ENCODE measurements at places on chromosomes 16 and 17.

DNA sequence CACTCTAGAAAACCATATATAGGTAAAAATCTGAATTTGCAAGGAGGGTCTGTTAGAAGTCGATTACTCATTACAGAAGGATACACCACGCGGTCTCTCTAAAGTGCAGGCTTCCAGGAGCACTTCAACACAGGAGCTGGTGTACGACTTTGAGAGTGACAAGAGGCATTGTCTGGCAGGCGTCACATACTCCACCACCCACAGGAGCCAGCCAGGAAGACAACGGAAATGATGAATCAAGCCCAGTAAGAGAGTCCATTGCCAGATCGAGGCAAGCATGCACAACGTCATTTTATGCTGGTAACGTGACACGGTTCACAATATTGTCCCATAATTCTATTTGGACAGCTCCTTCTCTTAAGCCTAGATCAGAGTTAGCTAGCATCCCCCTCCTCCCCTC is 15.0 kb upstream of the CACNG4 start:
- no peak for DNase-seq

DNA sequence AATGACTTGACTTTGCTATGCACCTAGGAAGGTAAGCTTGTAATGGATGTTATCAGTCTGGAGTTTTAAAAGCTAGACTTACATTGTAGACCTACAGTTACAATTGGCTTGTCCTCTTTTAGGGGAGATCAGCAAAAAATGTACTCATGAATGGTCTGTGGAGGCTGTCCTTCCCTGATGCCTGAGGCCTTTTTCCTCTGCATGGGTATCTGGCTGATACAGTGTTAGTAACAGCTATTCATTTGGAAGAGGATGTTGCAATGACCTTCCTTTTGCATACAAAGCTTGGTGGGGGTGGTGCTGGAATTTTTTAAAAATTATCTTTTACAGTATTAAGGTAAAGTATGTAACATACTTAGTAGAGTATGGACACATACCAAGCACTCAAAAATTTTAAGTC is 525.5 kb downstream of the KIF2B start:
- no peak for DNase-seq

DNA sequence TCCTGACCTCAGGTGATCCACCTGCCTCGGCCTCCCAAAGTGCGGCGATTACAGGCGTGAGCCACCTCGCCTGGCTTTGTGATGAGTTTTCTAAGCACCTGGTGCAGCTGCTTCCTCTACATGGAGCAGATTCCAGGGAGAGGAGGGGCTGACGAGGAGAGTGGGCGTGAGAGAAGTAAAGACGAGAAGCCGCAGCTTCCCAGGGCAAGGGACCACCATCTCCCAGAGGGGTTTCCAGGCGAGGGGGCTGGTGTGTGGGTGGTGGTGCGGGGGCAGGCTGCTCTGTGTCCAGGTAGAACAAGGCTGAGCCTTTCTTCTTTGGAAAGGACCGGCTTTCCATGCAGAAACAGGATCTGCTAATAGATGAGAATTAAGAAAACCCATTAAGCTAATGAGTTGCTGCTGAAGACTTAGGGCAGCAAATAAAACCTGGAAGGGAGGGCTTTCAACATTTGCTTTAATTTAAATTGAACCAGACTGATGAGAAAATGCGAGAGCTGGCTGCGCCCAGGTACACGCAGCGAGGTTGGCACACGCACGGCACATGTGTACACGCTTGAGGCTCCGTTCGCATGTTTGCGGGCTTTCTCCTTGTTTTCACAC is 236.7 kb downstream of the RBFOX3 start:
- DNase-seq = no peak

GRCh38 chr16:4667203-4667963 is 26.0 kb upstream of the NUDT16L1 start:
- DNase-seq = no peak

DNA sequence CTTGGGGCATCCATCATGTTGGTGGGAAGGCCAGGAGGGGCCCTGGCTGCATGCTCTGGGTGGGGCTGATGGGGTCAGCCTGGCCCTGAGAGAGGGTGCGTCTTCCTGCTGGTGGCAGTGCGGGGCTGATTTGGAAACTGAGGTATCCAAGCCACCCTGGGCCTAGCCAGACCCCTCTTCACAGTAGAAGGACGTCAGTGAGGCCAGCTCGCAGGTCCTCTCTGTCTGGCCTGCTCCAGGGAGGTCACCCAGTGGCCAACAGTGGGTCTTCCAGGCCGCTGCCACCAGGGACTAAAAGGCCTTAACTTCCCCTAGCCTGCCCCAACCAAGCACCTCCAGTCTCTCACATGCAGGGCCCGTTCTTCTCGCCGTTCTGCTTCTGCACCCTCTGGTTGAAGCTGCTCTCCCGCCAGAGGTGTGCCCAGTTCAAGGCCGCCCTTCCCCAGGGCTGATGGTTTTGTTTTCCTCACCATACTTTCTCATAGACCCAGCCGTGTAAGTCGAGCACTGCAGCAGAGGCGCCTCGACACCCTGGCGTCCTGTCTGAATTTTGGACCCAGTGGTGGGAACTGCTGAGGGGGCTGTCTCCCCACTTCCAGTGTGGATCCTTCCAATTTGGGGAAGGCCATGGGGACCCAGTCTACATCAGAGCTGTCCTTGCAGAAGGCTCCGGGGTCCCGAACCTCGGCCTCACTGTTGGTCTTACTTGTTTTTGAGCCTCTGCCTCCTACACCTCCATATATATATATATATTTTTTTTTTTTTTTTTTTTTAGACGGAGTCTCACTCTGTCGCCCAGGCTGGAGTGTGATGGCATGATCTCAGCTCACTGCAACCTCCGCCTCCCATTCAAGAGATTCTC is 42.9 kb upstream of the CDC42EP4 start:
- DNase-seq = no peak

GRCh38 chr17:82399041-82399441 is 19.1 kb upstream of the HEXD start:
- no peak for DNase-seq

DNA sequence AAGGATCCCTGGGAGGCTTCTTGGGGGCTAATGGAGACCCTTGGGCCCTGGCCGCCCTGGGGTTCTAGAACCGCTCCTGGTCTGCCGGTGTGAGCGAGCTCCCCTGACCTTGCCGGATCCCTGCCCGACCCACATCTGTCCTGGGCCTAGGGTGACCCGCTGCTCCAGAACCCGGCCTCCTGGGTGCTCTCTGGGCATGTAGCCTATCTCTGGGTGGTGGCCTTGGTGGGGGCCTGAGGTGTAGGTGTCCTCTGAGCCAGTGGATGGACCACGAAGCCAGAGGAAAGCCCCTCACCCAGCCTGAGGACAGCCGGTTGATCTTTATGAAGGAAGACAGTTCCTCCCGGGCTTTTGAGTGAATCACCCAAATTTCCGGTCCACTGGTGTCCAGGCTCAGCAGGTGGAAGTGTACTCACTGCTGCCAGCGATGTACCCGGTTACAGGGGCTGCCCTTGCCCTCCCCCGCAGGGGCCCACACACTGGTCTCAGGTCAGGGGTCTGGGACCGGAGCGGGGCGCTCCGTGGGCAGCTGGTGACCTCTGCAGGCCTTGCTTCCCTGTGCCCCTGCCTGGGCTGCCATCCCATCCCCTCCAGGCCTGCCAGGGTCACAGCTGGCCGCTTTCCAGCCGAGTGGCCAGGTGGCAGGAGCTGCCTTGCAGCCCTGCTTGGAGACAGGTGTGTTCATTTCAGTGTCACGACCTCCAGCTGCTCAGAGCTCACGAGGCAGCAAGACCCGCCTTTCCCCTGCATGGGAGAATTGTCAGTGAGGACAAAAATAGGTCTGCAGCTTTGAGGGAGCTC is 10.5 kb upstream of the GSE1 start:
- DNase-seq = no peak

GRCh38 chr17:29240968-29241963 is 5.4 kb upstream of the CRYBA1 start:
- no peak for DNase-seq

DNA sequence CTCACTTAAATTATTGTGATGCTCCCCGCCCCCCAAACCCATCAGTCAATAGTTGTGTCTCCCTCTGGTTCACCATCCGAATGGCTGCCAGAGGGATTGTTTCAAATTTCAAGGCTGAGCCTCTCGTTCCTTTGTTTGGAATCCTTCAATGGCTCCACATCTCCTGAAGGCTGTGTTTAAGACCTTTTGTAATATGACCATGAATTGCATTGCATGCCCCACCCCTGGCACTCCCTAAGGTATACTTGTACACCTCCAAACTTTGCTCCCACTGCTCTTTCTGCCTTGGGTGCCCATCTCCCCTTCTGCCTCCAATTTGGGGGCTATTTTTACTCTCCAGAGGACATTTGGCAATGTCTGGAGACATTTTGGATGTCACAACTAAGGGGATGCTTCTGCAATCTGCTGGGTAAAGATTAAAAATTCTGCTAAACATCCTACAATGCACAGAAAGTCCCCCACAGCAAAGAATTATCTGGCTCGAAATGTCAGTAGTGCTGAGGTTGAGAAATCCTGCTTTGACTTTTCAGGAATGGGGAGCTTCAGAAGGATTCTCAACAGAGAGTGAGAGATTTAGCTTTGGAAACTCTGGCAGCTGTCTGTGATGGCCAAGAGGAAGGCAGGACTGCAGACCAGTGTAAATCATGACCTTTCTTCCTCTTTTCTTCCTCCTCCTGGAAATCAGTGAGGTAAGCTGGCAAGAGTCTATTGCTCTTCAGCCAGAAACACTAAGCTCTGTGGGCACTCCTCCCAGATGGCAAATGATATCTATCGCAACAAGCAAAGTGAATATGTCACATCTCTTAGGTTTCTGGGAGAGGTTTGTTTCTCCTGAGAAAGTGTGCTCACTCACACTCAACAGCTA is 8.7 kb upstream of the IL4R start:
- no peak for DNase-seq

- DNase-seq = no peak
Measured at GRCh38 chr16:81136390-81137335, 40.5 kb upstream of the GCSH start.

GRCh38 chr17:83098241-83099085 is 19.1 kb downstream of the METRNL start:
- DNase-seq = no peak

DNA sequence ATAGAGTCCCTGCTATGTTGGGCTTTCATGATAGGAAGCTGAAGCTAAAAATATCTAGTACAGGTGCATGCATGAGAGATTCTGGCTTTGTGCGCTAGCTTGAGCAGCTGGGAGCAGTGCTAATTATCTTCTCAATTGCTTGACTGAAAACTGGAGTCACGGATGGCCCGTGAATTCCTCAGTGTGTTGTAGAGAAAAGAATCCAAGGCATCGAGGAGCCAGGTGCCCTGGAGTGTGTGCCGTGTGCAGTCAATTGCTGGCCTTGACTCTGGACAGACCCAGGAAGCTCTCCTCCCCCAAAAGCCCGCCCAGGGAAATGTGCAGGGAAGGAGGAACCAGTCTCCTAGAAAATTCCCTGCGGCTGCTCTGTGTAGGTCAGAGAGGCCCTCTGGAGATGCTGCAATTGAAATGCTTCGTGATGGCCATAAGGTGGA is 14.2 kb downstream of the LGALS3BP start:
- DNase-seq = no peak

DNA sequence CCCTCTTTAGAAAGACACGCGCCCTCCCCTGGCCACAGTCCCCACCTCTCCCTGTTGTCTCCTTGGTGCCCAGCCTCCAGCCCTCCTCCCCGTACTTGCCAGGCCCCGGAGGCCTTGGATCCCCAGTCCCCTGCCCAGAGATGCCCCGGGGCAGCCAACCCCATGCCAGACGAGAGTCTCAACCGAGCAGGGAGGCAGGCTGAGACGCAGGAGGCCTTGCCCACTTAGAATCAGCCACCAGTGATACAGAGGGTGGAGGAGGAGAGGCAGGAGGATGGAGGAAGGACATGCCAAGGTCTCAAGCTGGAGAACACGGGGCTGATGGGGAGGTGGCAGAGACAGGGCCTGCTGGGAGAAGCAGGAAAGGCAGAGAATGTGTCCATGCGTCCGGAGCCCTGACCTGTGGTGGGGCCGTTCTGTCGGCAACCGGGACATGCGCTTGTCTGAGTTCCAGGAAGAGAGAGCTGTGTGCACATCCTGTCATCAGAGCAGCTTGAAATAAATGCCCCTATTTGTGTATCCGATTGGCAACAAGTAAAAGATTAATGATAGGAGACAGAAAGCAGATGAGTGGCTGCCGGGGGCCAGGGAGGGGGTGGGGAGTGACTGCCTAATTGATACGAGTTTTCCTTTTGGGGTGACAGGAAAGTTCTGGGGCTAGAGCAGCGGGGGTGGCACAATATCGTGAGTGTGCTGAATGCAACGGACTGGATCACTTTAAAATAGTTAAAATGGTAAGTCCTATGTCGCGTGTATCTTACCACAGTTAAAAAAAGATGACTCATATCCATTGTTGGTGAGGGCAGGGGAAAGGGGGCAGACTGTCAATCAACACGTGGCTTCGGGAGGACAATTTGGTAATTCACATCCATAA is 44.7 kb upstream of the MEAK7 start:
- no peak for DNase-seq

- DNase-seq = no peak
Measured at GRCh38 chr16:12314653-12315185, 338.2 kb downstream of the SNX29 start.

- DNase-seq = peak; percentile 68
Measured at GRCh38 chr17:1643293-1643998, 2.1 kb downstream of the SCARF1 start.

- no peak for DNase-seq
Measured at GRCh38 chr17:78353834-78354233, 6.0 kb downstream of the SOCS3 start.

DNA sequence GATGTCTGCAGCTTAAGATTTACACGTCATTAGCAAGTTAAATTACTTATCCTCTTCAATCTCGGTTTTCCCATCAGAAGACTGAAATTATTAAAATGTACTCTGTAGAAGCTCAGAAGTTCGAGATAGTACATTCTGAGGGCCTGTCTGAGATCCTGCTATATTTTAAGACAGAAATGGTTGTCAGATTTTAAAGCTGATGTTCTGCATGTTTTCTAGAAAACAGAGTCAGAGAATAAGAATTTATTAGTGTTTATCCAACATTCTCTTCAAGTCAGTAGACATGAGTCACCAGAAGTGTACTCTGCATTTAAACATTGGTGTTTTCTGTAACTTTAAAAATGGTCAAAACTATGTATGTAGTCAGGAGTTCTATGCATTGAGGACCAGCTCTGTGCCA is 155.2 kb upstream of the MYOCD start:
- no peak for DNase-seq

DNA sequence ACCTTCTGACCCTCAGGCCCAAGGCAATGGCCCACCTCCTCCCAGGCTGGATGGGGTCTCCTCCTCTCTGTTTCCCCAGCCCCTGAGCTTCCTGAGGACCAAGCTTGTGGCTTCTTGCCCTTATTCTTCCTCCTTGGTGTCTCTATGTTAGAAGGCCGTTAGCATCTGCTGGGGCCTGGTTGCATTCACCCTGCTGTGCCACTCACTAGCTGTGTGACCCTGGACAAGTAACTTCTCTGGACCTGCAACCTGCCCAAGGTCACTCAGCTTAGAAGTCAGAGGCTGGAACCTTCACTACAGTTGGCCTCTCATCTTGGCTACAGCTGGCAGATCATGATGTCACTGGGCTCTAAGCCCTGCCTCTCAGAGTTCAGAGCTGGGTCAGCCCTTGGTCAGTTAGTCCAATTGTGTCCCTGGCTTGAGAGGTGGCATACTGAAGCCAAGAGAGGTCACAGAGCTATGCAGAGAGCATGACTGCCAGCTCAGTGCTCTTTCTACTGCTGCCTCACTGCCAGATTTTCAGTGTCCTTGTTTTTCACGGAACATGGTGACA is 3.0 kb downstream of the MT2A start:
- DNase-seq = no peak

All from GM19239 (cell line).